ENCODE measurements at places on chromosomes 6 and 20. TPM values are rescaled to one million over a fixed set of nuclear protein-coding genes. Genes with fewer than 3 reads are reported as not detected.

- no peak for DNase-seq
Measured at GRCh38 chr6:26161322-26161721, 74.1 kb downstream of the HFE start.

DNA sequence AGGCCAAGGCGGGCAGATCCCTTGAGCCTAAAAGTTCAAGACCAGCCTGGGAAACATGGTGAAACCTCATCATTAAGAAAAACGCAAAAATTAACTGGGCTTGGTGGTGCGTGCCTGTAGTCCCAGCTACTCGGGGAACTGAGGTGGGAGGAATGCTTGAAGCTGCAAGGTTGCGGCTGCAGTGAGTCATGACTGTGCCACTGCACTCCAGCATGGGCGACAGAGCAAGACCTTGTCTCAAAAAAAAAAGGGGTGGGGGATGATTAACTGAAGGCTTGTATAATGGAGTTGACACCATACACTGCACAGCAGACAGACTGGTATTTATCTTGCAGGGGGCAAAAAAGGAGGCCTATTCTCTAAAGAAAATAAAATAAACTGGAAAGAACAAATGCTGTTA, 27.7 kb downstream of the SRPK1 start:
- DNase-seq = no peak

DNA sequence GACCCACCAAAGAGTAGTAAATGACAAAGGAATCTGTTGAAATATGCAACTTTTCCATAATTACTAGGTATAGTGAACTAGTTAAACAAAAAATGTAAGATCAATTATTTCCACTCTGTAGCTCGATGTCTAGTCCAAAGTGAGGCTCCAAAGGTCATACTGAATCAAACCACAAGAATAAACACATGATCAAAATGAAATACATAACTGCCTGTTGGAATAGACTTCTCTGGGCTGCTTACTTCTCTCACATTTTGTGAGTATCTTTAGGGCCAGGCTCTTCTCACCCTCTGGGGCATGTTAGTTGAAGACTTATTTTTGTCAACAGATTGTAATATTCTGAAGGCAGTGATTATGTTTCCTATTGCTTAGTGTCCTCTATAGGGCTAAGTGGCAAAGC, 103.7 kb upstream of the TMEM170B start:
- DNase-seq = no peak

- DNase-seq = no peak
Measured at GRCh38 chr6:674406-674805, 17.5 kb upstream of the HUS1B start.

Gene TUBB2B
- total RNA-seq = 2.4 TPM

GRCh38 chr6:215335-216034, 76.8 kb upstream of the DUSP22 start:
- DNase-seq = no peak
